ENCODE measurements at places on chromosomes 7 and 10.

DNA sequence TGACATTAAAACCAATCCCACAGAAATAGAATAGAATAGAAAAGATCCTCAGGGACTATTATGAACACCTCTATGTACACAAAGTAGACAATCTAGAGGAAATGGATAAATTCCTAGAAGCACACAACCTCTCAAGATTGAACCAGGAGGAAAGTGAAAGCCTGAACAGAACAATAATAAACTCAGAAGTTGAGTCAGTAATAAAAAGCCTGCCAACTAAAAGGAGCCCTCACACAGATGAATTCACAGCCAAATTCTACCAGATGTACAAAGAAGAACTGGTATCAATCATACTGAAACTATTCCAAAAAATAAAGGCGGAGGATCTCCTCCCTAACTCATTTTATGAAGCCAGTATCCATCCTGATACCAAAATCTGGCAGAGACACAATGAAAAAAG lies 220.3 kb upstream of the HPS1 start:
- DNase-seq = no peak

- no peak for DNase-seq
These were observed 268.8 kb downstream of the PLXNA4 start for GRCh38 chr7:132307465-132307864.

DNA sequence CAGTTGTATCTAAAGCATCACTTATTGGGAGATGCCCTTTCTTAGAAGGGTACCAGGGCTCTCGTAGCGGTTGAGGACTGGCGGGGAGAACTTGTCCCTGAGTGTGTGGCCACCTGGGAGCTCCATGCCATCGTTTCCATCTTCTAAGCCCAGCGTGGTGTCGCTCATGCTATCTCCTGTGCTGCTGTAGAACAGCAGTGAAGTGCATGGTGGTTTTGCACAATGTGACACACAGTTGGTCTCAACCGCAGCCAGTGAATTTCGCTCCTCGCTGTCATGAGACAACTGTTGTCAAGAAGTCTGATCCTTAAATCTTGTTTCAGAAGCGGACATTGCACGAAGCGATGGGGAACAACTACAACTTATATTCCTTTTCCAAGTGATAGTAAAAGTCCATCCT lies 283.4 kb downstream of the GRID1 start:
- no peak for DNase-seq

- DNase-seq = no peak
These were observed 15.0 kb downstream of the MTERF1 start for GRCh38 chr7:91865511-91865910.

DNA sequence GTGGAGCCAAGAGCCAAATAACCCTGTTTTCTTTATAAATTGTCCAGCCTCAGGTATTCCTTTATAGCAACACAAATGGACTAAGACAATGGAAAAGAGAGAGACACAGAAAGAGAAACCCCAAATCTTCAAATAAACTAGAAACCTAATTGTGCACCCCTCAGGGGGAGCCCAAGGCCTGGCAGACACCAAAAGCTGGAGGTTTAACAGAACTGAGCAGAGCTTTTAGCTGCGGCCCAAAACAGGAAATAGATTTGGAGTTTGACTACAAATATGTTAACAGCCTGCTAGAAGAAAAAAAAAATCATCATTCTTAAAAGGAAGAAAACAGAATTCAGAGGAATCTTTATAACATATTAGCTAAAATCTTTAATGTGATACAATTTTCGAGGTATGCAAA lies 1135.0 kb downstream of the GATA3 start:
- DNase-seq = no peak

DNA sequence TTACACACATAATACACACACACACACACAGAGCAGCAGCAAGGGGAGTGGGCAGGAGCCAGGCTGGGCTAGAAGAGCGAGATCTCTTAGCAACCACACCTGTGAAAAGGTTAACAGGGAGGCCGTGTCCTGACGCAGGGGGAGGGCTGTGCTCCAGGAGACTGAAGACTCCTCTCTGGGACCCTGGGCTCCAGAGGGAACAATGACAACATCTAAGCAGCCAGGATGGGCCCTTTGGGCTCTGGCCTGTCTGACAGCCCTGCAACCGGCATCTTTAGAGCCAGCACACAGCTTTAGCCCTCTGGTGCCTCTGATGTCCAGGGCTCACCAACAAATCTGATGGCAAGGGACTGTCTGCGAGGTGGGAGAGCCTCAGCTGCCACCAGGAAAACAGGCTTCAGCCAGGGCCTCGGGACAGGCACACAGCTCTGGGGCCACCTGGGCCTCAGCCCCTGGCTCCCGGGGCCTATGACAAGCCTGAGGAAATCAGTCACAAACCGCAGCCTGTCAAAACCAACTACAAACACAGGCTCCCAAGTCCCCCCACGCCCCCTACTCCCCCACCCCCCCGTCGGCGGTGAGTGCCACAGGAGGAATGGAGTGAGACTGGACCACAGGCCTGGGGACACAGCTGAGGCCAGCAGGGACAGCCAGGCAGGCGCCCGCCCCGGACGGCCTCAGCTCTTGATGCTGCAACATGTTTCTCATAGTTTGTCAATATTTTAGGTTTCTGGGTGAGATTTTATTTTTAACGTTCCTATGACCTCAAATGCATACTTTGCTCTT lies 102.8 kb downstream of the TNS3 start:
- no peak for DNase-seq

- no peak for DNase-seq
These were observed 48.9 kb upstream of the HABP2 start for GRCh38 chr10:113503930-113504329.

DNA sequence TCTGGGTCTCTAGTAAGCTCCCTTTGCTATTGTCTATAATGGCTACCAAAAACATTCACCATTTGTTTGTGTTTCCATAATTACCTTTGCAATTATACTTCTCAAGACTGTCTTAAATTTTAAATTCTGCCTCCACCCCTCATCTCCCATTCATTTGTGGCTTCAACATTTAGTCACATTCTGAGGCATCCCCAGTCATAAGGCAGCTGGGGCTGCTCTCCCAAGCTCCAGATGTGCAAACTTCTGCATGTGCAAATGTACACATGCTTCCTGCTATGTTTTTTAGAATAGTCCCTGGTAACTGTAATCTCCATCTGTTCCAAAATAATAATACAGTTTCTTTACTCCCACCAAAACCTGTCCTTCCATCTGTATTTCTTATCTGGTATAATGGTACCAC lies 97.3 kb downstream of the CDK6 start:
- DNase-seq = no peak

DNA sequence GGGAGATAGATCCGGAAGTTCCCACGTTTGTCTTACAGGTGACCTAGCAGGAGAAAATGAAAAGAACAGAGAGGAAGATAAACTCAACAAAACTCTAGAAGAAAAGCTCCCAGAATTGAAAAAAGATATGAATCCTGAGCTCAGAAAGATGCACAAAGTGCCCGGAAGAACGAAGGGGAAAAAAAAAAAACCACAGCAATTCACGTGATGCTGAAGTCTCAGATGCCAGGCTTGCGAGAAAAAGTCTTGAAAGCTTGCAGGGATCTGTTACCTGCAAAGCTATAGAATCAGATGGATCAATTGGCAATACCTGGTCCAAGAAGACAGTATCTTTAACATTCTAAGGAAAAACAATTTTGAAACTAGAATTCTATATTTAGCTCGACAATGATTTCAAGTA lies 33.5 kb downstream of the CARD11 start:
- no peak for DNase-seq

DNA sequence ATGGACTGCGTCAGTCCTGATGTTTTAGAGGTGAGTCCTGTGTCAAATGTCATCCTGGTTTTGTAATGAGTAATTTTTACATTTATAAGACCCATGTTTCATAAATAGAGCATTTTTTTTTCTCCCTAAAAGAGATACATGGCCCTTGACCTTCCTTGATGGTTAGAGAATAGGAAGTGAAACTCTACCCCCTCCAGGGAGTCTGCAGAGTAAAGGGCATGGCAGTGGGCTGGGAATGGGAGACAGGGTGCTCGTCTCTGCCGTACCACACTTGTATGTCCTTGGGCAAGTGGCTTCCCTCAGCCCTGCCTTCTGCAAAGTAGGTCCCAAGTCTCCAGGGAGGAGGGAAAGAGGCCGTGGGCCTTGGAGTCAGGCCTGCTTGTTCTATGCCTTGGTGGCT lies 63.9 kb downstream of the WDFY4 start:
- no peak for DNase-seq

- no peak for DNase-seq
These were observed 67.5 kb downstream of the MINDY3 start for GRCh38 chr10:15792777-15793176.

DNA sequence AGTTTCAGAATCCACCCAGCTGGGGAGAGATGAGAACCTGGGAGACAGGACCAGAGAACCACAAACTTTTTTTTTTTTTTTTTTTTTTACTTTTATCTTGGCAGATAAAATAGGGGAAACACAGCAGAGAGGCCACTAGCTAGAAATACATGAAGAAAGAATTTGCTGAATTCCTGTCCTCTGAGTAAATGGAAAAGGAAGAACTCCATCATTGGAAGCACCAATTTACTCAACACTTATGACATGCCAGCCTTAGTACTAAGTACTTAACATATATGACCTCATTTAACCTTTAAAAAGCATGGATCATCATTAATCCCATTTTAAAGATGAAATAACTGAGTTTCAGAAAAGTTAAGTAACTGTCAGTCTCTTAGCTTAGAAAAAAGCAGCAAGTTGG lies 343.0 kb upstream of the NPSR1 start:
- DNase-seq = no peak

DNA sequence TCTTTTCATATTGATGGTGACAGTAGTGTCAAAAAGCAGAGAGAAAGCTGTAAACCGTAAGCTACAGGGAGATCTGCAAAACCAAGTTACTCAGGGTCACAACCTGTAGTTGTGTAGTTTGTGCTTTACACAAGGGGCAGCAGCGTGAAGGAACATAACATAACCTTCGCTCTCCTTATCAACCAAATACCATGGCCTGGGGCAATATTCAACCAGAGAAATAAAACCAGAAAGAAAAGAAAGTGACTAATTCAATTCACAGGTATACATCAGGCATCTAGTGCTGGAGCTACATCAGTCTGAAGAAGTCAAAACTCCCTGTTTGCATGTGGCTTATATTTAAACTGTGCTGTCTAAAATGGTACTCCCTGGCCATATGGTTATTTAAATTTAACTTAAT lies 224.3 kb downstream of the TWIST1 start:
- no peak for DNase-seq

DNA sequence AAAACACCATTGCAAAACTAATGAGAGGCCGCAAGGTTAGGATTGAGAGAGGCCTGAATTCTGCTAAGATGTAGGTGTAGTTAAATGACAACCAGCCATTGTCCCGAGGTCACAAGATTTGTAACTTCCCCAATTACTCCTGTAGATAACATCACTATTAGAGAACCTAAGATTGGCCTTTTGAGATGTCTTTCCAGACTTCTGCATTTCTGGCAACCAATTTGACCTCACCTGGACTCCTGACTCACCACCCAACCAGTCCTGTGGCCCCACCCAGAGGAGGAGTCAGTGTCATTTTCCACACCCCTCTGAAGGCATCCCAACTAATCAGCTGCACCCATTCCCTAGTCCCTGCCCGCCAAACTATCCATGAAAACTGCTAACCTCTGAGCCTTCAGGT lies 115.7 kb downstream of the PRKAG2 start:
- DNase-seq = no peak

GRCh38 chr10:127524908-127525665 lies 24.0 kb upstream of the NPS start:
- DNase-seq = no peak

- no peak for DNase-seq
These were observed 114.9 kb upstream of the PDLIM1 start for GRCh38 chr10:95405655-95406054.

DNA sequence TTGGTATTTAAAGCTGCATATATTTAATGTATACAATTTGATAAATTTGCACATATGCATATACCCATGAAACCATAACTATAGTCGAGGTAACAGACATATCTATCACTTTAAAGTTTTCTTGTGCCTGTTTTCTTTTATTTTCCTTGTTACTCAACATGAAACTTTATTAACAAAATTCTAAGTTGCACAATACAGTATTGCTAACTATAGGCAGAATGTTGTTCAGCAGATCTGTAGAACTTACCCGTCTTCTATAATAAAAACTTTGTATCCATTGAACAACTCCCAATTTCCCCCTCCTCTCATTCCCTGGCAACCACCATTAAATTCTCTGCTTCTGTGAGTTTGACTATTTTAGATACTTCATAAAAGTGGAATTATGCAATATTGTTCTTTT lies 404.6 kb upstream of the KCND2 start:
- DNase-seq = no peak

DNA sequence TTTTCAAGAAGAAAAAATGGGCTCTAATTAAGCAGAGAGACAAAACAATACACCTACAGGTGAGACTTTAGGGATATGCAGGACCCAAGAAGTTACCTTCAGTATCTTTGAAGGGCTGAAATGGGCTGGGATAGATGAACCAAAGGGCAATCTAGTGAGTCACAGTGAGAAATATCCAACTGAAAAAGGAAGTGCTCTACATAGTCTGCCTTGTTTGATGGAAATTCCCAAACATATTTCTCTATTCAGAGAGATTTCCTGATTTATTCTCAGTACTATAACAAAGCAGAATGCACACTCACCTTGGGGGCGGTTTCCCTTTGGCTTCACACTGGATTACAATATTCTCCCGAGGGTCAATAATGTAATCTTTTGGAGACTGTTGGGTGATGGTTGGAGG lies 104.1 kb upstream of the LAMB4 start:
- DNase-seq = no peak

DNA sequence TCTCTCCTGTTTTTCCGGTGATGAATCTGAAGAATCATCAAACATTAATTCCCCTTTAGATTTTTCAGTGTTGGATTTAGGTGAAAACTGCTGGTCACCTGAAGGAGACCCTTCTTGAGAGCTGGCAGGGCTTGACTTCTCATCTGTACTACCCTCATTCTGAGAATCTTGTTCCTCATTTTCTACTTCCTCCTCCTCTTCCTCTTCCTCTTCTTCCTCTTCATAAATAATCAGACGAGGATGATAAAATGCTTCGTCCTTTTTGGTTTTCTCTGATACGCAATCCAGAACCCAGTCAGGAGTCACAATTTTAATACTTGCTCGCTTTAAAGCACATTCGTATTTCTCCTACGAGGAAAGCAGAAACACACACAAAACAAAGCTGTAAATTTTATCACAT lies 26.9 kb downstream of the PAXIP1 start:
- DNase-seq = no peak

DNA sequence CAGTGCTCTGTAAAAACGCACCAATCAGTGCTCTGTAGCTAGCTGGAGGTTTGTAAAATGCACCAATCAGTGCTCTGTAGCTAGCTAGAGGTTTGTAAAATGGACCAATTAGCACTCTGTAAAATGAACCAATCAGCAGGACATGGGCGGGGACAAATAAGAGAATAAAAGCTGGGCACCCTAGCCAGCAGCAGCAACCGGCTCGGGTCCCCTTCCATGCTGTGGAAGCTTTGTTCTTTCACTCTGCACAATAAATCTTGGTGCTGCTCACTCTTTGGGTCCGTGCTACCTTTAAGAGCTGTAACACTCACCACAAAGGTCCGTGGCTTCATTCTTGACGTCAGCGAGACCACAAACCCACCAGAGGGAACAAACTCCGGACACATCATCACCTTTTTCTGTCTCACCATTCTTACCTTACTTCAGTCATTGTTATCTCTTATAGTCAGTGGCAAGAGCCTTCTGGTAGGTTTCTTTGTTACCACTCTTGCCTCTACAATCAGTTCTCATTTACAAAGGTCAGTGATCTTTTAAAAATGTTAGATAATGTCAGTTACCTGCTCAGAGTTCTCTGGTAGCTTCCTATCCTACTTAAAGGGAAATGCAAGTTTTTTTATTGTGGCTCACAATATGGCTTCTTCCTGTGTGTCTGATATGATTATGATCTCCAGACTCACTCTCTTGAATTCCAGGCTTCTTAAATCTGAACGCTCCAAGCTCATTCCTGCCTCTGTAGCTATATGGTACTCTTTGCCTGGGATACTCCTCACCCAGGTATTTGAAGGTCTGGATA lies 4.5 kb downstream of the STAM start:
- DNase-seq = peak; percentile 30
